ENCODE measurements at places on chromosomes 2 and 18.

GRCh38 chr2:206858687-206859329 is 80.5 kb upstream of the CPO start:
- DNase-seq, result no peak

DNA sequence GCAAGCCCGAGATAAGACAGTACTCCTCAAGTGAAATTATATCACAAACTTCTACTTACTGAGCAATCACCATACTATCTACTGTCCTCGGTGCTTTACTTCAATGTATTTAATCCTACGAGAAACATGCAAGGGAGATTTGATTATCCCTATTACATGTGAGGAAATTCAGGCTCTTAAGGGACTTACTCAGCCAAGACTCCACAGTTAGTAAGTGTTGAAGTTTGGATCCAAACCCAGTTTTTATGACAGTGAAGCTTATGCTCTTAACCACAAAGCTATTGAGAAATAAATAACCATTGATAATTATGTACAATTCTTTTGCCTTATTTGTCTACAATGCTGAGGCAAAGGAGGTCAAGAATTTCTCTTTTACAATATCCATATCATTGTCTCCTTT is 672.9 kb upstream of the ACVR2A start:
- no peak for DNase-seq

GRCh38 chr2:27380626-27381545 is at the start of gene ZNF513:
Gene ZNF513, minus strand, starts transcription at chr2:27380734. Its CDS starts 208 bp downstream, at chr2:27380526.
- DNase-seq, result peak; percentile 96

DNA sequence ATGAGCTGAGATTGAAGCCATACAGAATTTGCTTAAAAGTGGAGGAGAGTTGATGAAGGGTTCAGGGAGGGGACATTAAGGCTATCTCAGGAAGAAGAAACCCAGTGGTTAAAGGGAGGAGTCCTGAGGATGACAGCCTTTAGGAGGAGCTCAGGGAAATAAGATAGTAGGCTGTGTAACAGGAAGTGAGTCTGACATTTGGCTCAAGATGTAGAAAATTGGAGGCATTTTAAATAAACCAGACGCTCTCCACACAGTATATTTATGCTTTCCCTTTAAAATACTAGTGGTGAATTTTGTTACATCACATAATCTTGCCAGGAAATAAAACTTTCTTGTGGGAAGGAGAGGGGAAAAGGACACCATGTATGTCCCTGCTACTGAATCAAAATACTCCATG is 11.6 kb downstream of the KCNH7 start:
- no peak for DNase-seq
